ENCODE measurements at places on chromosomes 7 and 10.

DNA sequence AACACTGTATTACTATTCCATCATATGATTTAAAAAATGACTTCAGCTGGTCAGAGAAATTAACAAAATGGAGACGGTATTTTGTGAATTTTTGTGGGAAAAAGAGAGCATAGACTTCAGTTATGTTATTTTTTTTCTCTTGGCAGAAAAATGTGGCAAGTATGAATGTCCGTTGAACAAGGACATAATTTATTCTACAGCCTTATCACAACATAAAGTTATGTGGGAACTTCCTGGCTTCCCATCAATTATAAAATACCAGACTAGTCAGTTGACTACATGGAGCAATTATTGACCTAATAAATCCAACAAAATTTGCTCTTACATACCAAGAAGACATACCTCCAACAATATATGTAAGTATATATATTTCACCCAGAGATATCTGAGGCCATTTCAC, 88.6 kb upstream of the PPP1R3A start:
- no peak for DNase-seq

GRCh38 chr10:131824371-131825149, 76.2 kb upstream of the PPP2R2D start:
- no peak for DNase-seq

DNA sequence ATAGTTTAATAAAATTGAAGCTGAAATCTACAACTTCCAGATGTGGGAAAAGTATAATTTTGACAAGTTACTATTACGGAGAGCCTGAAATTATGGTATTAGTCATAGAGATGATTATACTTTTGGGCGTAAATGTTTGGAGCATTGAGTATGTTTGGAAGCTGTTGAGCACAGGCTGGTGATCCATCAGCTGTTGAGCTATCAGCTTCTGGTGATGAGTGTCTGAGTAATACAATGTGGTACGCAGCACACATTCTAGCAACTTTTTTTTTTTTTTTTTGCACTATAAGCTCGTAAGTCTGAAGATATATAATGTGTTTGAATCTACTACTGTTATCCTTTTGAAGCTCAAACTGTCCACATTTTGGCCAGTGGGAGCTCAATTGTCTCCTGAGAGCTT, 123.4 kb downstream of the ATE1 start:
- DNase-seq = no peak

DNA sequence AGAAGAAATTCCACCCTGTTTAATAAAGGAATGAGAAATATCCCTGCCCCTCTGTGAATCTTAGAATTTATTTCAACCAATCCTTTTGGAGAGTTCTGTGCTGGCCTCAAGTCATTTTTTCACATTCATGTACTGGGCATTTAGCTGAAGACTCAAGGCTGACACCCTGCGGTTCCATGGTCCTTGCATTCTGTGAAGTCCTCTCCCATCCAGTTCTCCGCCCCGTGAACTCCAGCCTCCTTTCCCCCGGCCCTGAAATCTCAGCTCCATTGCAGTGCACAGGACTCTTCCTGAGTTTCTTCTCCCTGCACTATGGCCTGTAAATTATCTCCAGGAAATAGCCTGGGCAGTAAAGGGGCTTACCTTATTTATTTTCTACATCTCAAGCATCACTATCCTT, 183.0 kb upstream of the KCND2 start:
- DNase-seq = no peak

DNA sequence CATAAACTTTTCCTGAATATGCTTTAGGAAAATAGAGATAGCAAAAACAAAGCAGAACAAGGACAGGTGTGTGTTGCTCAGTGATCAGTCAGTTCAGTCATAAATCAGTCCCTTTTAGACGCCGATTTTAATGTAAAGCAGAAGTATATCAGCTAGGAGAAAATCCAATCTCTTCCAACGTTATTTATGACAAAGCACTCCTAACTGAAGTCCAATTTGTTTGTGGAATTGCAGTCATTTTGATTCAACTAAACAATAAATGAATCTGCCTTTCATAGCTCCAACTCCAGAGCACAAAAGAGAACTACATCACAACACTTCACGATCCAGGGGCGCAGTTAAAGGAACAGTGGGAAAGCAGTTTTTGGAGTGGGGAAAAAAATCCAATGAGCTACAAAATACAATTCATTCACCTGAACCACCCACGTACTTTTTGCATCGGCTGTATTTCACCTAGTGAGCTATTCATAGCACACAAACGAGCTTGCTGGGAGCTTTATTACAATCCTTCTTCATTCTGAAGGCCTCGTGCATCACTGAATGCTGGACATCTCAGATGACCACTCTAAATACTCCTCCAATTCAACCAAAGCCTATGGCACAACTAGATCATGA, 151.3 kb downstream of the LRRN3 start:
- DNase-seq = no peak

DNA sequence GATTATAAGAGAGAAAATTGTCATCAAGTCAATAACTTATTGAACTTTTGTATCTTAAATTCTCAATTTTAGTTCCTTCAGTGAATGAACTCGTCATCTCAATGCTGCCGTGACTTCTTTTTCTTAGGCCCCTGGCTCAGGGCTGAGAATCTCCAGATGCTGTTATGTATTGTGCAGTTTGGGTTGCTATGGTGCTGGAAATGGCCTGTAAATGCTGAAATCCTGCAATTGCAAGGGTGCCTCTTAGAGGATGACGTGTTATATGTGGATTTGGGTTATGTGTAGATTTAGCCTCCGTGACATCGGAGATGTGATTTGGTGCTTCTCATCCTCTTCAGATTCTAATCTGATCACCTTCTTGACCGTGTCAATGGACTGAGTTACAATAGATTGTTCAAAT, 55.7 kb upstream of the ZRANB1 start:
- DNase-seq = no peak

DNA sequence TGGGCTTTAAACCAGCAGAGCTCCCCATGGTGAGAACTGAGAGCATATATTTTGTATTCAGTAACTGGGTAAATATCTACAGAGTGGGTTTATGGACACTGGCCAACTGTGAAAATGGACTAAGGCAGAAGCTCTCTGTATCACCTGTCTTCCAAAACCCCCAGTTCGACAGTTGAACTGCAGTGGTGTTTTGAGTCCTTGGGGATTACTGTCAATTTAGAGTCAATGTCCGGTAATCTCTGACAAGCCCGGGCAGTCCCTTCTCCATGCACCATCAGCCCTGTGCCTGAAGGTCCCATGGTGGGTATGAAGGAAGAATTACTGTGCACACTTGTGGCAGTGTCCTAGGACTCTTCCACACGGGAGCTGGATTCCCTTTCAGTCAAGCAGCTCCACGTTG, 235.0 kb downstream of the CCSER2 start:
- DNase-seq = no peak

- no peak for DNase-seq
These were observed 242.3 kb upstream of the SP8 start for GRCh38 chr7:21029006-21029405.

GRCh38 chr10:72744566-72744965, 52.6 kb downstream of the MCU start:
- DNase-seq = no peak

GRCh38 chr10:30832001-30832748, 199.5 kb downstream of the ZNF438 start:
- no peak for DNase-seq

DNA sequence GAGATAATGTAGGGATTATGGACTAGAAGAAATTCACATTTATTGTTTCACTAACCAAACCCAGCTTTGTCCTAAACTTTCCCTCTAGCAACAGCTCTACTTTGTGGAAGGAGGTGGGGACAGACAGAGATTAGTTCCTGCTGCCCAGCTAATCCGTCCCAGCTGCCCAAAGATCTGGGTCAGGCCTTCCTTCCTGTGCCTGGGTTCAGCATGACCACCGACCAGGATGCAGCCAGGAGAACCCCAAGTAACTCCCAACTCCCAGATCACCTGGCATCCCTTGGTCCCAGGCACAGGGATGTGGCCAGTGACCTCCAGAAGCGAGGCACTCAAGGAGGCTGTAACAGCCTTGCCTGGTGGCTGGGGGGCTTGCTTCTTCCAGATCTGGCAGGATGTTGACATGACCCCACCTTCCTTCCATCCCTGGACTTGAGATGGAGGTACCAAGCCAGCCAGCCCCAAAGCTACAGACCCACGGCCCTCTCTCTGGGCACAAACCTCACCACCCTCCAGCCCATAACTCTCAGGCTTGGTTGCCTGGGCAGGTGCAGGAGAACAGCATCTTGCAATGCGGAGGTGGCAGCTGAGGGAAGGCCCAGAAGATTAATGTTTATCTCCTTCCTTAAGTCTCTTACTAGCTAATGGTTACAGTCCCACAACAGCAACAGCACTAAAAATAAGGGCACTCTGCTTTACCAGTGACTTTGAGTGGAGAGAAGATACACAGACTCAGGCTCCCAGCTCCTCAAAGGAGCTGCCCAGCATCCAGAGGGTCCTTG, 11.1 kb downstream of the CAMK2G start:
- no peak for DNase-seq

- no peak for DNase-seq
These were observed 109.3 kb downstream of the DKK1 start for GRCh38 chr10:52423369-52423768.

Data from H1 (cell line).